CD4-positive, alpha-beta T cell treated with Interleukin-4 for 4 hours (primary cell): ENCODE measurements at places on chromosomes 4 and X.

GRCh38 chr4:112153211-112153791, 8.0 kb downstream of the FAM241A start:
- DNase-seq = no peak

- DNase-seq = no peak
These were observed 40.1 kb upstream of the GNPDA2 start for GRCh38 chr4:44766453-44766852.

- DNase-seq = no peak
These were observed 2.3 kb upstream of the FOXP3 start for GRCh38 chrX:49266523-49267445.

- no peak for DNase-seq
These were observed 90.4 kb upstream of the CITED1 start for GRCh38 chrX:72396117-72396516.

- no peak for DNase-seq
These were observed 169.1 kb downstream of the LDB2 start for GRCh38 chr4:16729336-16729735.
